SW480 (cell line): ENCODE measurements at places on chromosomes 6 and 20.

GRCh38 chr6:47029865-47030561 lies 12.1 kb downstream of the ADGRF1 start:
- DNase-seq, result no peak

DNA sequence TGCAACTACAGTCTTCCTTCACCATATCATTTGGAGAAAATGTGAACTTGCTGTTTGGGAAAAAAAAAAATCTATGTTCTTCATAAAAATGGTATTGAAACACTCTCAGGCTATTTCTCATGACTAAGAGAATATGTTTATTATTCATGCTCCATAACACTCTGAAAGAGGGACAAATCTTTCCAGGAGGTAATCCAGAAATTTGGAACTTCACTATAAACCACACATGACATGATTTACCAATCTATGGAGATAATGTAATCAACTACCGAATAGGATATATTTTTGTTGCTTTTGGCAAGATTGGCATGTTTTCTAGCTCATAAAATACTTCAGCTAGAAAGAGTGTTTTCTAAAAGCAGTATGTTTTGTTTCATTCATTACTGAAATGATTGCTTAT lies 56.3 kb downstream of the THEMIS start:
- DNase-seq, result no peak

- no peak for DNase-seq
Observed at GRCh38 chr20:36330091-36330490, 24.0 kb downstream of the DLGAP4 start.

- DNase-seq, result no peak
Observed at GRCh38 chr20:25243416-25243979, 4.4 kb upstream of the PYGB start.

DNA sequence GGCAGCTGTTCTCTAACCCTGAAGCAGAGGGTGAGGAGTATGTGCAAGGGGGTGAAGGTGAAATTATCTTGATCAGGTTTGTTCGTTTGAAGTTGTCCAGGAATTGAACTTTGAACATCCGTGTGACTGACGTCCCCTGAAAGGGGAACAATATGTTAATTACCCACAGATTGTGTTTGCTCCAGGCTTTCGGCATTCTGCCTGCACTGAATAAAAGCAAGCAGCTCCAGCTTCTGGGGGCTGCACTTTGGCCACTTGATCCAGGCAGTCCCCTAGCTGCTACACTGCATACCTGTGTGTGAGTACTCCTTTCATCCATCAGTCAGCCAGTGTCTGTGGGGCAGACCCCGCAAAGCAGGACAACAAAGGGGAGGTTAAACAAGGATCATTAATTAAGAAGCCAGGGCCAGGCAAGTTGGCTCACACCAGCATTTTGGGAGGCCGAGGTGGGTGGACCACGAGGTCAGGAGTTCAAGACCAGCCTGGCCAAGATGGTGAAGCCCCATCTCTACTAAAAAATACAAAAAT lies 104.8 kb upstream of the BTN3A2 start:
- DNase-seq, result peak; percentile 16

DNA sequence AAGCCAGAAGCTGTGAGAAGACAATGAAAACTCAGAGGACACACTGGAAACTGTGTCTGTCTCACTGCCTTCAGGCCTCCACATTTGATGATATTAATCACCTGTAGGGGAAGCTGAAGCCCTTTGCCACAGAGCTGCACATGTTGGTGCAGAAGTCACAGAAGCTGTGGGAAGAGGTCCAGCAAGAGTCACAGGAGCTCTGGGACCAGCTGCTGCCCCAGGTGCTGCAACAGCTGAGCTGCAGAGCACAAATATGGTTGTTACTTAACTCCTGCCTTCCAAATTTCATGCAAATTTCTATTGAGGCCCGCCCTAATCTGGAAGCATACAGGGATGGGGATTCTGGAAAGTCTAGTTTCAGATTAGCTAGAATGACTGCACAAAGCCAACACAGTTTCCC lies 169.3 kb downstream of the OGFRL1 start:
- DNase-seq, result no peak

DNA sequence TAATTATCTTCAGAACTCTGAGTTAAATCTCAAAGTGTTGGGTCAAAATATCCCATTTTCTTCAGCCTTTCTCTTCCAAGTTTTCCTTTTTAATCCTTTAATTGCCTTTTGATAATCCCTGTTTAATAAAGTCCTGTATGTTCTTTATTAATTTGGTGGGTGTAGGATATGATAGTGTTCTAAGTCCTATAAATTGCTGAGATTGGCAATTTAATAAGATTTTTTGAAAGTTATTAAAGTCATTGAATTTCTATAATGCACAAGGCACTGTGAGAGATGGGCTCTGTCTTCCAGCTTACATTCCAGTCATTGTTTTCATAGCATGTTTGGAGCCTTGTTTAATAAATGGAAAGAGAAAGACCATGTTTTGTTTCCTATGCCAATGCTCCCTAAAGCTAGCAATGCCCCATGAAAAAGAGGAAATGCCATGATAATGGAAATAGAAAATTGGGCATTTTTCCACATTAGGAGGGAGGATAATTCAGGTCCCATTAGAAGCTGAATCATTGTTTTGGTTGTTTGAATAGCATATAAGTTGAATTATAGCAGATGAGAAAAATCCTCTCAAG lies 404.8 kb downstream of the CD109 start:
- no peak for DNase-seq

- DNase-seq, result peak; percentile 51
Observed at GRCh38 chr6:153167061-153167891, 36.2 kb upstream of the RGS17 start.

DNA sequence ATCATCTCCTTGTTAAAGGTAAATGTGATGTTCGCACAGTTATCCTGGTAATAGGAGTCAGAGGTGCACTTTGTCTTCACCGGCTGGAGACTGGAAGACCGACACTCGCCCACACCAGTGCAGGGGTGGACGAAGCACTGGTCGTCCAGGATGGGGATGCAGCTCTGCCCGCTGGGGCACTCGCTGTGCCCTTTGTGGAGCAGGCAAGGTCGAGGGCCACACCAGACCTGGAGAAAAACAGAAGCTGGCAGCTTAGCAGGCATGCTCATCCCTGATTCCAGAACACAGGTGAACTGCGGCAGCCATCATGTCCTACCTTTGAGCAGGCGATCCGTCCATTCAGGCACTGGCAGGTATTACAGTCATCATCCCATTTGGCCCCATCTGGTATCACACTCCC lies 32.3 kb downstream of the JAG1 start:
- DNase-seq, result no peak

GRCh38 chr6:52620906-52621190 lies 44.0 kb upstream of the TRAM2 start:
- DNase-seq, result no peak

DNA sequence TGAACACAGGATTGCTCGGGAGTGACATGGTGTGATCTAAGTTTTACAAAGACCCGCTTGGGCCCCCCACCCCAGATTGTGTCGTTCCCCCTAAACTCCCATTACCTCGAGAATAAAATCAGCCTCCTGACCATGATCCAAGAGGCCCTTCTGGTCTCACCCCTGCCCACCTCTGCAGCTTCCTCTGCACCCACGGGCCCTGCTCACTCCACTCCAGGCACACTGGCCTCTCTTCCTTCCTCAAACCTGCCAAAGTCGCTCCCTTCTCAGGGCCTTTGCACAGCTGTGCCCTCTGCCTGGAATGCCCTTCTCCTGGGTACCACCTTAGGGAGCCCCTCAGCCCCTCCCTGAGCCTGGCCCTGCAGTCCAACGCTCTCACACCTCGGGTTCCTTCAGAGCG lies 17.9 kb downstream of the TGM2 start:
- DNase-seq, result no peak

DNA sequence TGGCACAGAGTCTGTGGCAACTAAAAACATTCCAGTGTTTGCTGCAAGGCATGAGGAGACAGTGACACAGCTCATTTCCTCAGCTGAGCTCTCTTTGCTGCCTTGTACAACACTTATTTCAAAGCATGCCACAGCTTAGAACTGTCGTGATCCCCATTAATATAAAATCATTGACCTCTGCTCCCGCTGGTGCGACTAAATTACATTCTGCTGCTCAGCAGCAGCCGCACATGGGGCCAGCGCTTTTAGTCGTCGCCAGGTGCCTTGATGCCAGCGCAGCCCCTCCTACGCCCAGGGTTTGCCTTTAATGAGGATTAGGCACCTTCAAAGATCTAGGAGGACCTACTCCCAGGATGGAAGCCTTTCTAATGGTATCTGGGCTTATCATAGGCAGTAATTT lies 717.9 kb upstream of the POU3F2 start:
- DNase-seq, result peak; percentile 2

DNA sequence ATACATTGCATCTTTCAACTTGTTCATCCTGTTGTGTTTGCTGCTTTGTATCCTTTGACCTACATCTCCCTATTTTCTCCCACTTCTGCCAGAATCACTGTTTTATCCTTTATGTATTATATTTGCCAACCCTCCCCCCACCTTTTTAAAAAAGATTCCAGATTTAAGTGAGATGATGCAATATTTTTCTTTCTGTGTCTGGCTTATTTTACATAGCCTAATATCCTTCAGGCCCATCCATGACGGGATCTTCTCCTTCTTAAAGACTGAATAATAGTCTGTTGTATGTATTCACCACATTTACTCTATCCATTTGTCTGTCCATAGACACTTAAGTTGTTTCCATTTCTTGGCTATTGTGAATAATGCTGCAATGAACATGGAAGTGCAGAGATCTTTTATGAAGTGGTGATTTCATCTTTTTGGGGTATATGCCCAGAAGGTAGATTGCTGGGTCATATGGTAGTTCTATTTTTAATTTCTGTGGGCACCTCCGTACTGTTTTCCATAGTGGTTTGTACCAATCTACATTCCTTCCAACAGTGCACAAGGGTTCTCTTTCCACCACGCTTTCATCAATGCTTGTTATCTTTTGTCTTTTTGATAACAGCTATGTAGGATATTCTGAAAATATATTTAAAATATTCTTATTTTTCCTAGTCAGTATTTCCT lies 181.0 kb downstream of the CDKAL1 start:
- no peak for DNase-seq

DNA sequence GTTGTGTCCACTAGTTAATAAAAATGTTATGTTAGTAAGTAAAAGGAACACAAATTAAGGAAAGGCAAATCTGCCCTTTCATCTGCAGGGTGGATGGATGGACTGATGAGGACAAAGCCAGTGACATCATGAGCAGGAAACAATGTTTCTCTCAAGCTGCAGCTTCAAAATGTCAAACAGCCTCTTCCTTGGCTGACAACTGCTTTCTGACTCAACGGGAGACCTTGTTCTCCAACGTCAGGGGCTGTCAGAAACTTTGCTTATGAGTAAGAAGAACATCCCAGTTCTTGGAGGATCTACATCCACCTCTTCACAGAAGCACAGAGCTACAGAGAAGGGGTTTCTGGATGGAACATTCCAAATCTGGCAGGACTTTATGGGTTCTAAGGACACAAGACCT lies 6.0 kb downstream of the CST2 start:
- no peak for DNase-seq

DNA sequence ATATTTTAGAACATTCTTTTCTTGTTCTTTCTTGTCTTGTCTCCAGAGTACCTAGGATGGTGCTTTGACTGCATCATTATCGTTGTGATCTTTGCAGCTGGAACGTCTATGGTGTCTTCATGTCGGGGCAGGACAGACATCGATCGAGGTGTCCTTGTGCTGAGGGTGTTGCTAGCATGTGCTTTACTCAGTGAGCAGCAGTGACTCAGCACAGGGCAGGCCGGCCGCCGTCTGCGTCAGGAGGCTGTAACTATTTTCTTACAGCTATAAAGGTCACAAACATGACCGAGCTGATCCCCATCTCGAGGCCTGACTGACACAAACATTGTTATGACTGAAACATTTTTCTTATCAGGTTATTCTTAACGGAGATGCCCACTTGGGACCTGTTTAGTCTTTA lies 14.9 kb upstream of the CTCFL start:
- DNase-seq, result no peak

DNA sequence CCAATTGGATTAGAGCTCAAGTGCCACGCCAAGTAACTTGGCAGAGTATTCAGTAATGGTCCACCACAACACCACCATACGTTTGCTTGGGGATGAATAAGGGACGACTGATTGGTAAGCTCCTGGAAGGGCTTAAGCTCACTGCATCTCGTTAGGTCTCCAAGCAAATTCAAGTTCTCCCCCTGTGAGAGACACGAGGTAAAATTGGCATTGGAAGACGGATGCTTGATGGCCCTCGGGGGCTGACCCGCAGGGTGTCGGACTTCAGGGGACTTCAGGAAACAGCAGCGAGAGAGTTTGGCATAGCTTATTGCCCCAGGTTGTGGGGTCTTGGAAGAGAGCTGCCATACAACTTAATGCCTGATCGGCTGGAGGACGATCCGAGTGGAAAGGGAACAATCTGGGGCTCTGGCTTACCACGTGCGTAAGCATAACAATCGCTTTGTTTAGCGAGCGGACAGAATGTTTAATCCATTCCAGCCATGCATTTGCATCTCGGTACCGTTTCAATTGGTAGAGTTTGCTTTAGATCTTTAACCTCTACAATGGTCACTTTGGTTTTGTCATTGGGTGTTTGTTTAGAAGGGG lies 4.8 kb upstream of the ZNFX1 start:
- no peak for DNase-seq

DNA sequence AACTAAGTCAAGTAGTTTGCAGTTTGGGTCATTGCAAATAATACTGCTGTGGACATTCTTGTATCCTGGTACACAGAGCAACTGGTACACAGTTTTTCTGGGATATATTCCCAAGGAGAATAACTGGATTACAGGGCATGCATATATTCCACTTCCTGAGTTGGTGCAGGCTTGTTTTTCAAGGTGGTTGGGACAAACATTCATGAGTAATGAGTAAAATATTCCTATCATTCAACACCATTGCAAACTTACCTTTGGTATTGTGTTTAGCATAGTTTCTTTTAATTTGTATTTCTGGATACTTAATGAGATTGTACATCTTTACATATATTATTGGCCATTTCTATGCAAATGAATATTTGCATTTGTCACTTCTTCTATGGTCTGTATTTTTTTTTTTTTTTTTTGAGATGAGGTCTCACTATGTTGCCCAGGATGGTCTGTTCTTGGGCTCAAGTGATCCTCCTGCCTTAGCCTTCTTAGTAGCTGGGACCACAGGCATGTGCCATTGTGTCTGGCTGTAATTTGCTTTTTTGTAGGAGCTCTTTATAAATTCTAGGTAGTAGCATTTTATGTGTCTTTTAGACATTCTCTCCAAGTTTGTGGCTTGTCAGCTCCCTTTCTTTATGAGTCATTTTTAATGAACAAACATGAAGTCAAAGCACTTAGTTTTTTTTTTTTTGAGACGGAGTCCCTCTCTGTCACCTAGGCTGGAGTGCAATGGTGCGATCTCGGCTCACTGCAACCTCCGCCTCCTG lies 158.7 kb downstream of the SOX4 start:
- no peak for DNase-seq

DNA sequence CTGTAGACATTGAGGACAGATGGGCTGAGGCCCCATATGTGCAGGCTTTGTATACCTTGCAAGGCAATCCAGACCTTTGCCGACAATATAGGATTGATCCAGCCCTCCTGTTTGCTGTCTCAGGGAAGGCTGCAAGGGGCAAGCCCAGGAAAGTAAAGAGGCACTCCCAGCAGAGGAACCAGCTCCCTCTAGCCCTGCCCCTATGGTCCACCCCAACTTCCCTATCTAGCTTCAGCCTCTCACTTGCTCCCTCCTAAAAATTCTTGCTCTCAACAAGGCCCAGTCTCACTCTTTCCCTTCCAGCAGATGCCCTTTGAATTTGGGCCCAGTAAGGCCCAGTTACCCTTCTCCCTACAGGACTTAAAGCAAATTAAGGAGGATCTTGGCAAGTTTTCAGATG lies 92.6 kb downstream of the JARID2 start:
- DNase-seq, result no peak
